ENCODE measurements at places on chromosomes 12 and 14.
A peak's percentile ranks its signal among the peaks of the same experiment; 100 is the strongest.

GRCh38 chr12:53065975-53066931 is 12.9 kb downstream of the SPRYD3 start:
- DNase-seq = peak; percentile 46

GRCh38 chr14:73662487-73662943 is 17.7 kb downstream of the DNAL1 start:
- peak; percentile 4 for DNase-seq

DNA sequence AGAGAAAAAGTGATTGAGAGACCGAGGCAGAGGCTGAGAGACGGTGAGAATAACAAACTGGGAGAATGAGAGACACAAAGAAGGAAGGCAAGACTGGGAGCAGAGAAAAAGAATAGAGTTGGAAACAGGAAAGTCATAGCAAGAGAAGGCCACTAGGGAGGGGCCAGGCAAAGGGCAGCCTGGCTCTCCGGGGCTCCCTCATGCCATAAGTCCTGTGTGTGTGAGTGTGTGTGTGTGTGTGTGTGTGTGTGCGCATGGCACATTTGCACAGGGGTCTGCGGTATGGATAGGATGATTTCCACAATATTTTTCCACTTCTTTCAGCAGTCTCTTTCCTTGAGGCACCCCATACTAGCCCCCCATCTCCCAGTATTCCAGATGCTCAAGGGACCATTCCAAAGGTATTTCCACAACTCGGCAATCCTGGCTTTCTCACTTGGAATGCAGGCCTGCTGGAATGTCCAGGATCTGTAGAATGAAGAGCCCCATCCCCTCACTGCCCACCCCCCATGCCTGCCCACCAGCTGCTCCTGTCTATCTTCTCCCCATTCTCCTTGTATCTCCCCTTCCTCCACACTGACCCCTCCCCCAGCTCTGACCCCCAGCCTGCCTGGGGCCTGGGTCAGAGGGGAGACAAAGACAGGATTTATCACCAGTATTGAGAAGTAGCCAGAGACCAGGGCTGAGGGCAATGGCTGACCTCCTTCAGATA is 9.0 kb downstream of the GPR84 start:
- no peak for DNase-seq

GRCh38 chr12:65324056-65324455 is 45.6 kb downstream of the MSRB3 start:
- no peak for DNase-seq

- no peak for DNase-seq
These were observed 52.1 kb downstream of the VWF start for GRCh38 chr12:6072302-6072752.

DNA sequence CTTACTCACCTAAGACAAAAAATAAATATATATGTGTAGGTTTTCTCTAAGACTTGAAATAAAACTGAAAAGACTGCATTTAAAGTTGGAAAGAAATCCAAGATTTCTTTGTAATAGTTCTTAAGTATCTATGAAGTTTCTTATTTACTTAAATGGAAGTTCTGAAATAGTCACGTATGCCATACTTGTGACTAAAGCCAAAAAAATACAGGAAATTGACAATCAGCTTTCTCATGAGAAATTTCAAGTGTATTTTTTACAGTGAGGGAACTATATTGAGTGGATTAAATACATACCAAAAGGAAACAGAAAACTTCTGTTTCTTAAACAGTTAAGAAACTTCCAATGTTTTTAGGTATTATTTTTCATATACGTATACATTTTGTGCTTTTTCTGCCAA is 188.1 kb downstream of the DPY19L2 start:
- DNase-seq = no peak

DNA sequence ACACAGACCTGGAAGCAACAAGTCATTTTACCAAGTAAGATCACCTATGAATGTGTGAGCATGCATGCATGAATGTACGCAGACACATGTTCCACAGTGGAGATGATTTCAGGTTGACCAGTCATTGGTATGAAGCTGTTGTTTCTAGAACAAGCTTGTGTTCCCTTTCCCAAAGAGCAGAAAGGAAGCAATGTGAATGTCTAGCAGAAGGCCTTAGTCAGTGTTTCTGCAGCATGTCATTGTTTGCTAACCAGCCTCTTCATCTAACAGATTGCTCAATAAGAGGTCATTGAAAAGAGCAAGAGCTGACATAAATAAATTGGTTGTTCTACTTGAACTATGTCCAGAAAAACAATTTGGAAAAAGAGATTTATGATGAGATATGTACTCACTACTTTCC is 191.4 kb downstream of the PLCZ1 start:
- DNase-seq = peak; percentile 17

- no peak for DNase-seq
These were observed 2.2 kb upstream of the KCNH3 start for GRCh38 chr12:49536526-49537071.

DNA sequence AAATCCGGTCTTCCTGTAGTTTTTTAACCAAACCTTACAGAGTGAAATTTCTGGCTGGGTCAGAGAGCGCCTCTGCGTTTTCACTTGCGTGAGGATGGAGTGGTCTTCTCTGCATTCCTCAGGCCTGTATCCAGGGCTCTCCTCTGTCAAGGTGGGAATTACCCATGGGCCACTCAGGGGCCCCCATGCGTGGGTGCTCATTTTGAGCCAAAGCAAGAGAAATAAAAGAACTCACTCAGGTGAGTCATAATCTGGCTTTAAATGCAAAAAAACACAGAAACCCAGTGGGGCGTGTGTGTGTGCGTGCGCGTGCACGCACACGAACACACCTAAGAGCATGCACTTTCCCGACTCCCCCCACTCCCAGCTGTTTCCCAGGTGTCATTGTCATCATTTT is 104.0 kb upstream of the PWP1 start:
- no peak for DNase-seq

- no peak for DNase-seq
These were observed 32.7 kb upstream of the YARS2 start for GRCh38 chr12:32788405-32788804.

GRCh38 chr14:104172880-104173279 is 34.5 kb downstream of the KIF26A start:
- DNase-seq = no peak

DNA sequence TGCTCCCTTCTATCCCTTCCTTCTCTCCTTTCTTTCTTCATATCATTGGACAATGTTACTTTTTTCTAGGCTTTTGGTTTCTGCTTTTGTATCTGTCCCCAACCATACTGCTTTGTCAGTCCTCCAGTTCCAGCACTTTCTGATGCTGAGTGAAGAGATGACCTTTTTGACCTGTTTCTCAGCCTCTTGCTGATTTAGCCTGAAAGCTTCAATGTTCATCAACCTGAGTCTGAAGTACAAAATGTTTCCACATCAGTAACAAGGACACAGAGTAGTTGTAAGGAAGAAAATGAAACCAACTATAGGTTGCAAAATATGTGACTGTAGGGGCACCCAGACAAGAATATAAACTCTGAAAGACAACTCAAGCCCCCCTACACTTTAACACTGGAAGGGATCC is 25.2 kb upstream of the AKAP6 start:
- DNase-seq = no peak

GRCh38 chr14:55711175-55711811 is 131.3 kb downstream of the KTN1 start:
- DNase-seq = no peak

GRCh38 chr14:104144911-104145825 is 6.8 kb downstream of the KIF26A start:
- no peak for DNase-seq

DNA sequence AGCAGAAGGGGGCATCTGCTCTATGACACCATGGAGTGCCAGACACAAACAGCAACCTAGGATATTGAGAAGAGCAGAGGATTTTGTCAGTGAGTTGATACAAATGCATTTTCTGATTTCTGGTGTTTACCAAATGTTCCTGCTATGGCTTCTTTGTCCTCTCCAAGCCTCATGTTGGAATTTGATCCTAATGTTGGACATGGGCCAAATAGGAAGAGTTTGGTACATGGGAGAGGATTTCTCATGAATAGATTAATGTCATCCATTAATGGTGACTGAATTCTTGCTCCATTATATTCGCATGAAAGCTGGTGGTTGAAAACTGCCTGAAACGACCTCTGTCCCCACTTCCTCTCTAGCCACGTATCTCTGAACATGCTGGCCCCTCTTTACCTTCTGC is 1002.2 kb upstream of the FLRT2 start:
- no peak for DNase-seq

- DNase-seq = no peak
These were observed 399 bp downstream of the NCAPD2 start for GRCh38 chr12:6494258-6494743.

Measured in SHP77 (cell line).